ENCODE measurements at places on chromosomes 11 and 22.

- DNase-seq: no peak
Measured at GRCh38 chr11:130766650-130767565, 149.4 kb downstream of the SNX19 start.

DNA sequence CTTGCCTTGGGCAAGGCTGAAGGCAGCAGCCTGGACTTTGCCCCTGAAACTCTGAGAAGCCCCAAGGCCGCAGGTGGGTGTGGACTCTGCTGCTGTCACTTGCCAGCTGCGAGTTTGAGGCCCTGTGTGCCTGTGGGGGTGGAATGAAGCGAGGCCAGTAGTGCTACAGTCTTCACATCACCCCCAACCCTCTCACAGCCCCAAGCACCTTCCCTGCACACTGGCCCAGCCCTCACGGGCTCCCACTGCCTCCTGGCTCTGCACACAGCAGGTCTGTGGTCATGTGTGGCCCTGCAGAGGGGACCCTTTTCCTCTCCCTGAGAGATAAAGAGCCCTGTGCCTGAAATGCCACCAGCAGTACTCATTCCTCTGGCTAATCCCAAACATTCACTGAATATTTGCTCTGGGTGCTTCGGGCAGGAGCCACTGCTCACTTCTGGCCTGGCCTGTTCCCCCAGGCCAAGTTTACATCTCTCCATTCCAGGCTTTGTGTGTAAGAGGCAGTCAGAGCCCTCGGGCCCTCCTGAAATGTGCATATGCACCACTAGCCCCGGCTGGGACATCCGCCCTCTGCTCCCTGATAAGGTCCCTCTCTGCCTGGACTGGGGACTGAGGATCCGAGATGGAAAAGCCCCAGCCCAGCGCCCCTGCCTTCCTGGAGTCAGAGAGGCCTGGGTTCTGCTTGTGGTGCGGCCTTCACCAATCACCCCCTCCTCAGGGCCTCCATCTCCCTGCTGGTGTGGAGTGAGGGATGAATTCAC is 17.7 kb downstream of the MGAT3 start:
- peak; percentile 51 for DNase-seq

GRCh38 chr11:28619846-28620540 is 511.8 kb downstream of the METTL15 start:
- no peak for DNase-seq

- no peak for DNase-seq
Measured at GRCh38 chr22:47067911-47068625, 305.6 kb downstream of the TBC1D22A start.

DNA sequence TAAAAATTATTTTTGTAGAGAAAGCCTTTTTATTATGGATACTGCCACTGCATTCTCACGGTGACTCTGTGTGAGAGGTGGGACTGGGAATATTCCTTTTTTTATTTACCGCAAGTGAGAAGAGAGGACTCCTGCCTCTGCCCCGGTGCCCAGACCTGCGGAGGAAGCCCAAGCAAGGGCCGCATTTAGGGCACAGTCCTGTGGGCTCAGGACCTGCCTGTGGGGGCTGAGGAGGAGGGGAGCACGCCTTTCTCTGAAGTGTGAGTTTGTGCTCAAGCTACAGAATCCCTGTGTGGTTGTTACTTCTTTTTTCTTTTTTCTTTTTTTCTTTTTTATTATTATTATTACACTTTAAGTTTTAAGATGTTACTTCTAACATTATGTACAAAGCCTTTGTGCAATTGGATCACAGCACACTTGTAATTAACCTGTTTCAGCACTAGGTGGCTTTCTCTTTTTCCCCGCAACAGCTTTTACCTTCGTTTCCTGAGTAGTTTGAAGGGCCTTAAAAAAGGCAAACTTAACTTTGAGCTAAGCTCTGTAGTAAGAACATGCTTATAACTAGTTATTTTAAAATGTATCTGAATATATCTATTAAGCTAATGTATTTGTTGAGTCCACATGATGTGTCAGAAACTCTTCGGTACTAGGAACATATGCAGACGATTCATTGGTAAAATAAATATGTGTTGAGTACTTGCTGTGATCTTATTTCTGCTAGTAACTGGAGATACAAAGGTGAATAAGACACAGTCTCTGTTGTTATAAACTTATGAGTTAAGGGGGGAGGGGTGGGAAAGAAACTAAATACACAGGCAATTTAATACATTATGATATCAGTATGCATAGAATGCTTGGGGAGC is 18.3 kb downstream of the AMOTL1 start:
- DNase-seq: peak; percentile 66

GRCh38 chr22:19819911-19820879 is 34.5 kb downstream of the GNB1L start:
- no peak for DNase-seq

DNA sequence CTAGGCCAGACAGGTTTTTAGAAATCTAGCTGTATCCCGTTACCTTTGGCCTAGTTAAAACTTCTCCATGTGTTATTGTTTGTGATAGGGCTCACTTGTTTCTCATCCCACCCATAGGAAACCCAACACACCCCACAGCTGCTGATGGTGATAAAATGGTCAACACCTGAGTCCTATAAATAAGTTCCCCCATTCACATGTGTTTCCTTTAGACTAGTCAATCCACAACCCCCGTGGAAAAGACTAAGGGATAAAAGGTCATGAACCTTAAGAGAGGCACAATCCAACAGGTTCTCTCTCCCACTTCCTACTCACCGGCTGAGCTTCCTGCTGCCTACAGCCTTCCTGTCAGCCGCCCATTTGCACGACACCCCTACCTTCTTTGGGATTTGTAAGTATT is 768.4 kb downstream of the JRKL start:
- DNase-seq: peak; percentile 2

DNA sequence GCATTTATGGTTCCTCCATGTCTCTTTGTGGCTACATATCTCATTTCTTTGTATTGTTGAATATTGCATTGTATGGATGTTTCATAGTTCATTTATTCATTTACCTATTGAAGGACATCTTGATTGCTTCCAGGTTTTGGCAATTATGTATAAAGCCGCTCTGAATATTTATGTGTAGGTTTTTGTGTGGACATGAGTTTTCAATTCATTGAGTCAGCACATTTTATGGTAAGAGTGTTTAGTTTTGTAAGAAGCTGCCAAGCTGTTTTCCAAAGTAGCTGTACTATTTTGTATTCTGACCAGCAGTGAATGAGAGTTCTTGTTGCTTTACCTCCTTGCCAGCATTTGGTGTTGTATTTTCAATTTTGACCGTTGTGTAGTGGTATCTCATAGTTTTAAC is 39.2 kb downstream of the KDM2A start:
- DNase-seq: no peak

DNA sequence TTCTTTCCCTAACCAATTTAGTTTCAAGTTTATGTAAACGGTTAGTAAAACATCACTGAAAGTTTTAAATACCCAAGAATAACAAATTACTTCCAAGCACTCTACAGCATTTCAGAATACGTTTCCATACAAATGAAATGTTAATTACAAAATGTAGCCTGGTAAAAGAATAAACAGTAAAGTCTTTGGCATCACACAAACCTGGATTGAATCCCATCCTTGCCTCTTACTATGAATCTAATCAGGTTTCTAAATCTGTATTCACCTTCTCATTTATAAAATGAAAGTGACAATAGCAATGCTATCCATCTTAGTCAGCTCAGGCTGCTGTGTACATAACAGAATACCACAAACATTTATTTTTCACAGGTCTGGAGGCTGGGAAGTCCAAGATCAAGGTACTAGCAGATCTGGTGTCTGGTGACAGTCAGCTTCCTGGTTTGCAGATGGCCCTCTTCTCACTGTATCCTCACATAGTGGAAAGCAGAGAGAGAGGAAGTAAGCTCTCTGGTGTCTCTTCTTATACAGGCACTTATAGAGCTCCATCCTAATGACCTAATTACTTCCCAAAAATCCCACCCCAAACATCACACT is 19.2 kb downstream of the FAM168A start:
- DNase-seq: no peak

DNA sequence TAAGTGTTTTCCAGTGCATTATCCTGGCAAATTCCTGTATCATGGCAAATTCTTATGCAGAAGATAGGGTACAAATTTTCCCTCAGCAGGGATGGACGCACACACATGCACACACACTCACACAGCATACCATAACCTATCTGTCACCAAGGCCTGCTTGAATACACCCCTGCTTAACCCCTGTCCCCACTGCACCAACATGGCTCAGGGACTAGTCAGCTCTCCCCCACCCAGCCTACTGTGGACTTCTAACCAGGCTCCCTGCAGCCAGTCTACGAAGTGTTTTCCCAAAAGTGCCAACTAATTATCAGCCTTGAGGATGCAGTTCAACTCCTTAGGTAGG is 63.1 kb downstream of the RAB30 start:
- no peak for DNase-seq

- peak; percentile 81 for DNase-seq
Measured at GRCh38 chr11:1827095-1827813, 7.5 kb upstream of the SYT8 start.

DNA sequence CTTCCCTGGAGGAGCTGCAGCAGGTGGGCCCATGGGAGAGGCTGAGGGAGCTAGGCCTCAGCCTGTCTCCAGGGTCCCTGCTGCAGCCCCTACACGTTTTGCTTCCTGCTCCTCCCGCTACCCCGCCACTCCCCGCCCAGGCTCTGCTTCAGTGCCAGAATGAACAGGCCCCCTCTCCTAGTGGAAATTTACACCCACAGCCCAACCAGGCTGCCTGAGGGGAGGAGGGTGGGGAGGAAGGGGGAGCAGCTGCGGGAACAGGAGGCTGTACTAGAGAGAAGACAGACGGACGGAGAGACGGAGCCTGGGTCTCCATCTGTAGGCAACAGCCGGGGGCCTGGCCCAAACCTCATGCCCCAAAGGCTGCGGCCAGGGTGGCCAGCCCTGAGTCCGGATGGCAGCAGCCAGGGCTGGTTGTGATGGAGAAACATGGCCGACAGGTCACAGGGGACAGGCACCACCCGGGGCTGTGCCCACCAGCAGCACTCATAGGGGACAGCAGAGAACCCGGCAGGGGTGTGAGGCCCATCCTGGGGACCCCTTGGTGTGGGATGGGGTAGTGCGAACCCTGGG is 20.6 kb downstream of the FLRT1 start:
- DNase-seq: peak; percentile 67

DNA sequence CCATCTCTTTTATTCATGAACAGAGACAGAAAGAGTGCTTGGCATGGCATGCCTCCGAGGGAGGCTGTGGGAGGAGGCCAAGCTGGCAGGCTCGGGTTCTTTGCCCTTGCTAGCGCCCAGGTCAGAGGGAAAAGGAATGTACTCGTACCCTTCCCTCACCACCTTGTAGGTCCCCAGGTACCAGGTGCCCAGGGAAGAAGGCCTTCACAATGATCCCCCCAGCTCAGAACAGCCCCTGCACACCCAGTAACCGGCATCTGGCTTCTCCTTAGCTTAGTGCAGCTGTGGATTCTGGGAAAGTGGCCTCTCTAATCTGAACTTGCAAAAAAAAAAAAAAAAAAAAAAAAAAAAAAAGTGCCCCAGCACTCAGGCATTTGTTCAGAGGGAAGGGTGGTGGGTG is 1.3 kb downstream of the HEPN1 start:
- no peak for DNase-seq

- DNase-seq: no peak
Measured at GRCh38 chr11:17581036-17581731, 34.1 kb downstream of the OTOG start.

GRCh38 chr11:67347964-67348749 is 5.2 kb downstream of the POLD4 start:
- DNase-seq: no peak

DNA sequence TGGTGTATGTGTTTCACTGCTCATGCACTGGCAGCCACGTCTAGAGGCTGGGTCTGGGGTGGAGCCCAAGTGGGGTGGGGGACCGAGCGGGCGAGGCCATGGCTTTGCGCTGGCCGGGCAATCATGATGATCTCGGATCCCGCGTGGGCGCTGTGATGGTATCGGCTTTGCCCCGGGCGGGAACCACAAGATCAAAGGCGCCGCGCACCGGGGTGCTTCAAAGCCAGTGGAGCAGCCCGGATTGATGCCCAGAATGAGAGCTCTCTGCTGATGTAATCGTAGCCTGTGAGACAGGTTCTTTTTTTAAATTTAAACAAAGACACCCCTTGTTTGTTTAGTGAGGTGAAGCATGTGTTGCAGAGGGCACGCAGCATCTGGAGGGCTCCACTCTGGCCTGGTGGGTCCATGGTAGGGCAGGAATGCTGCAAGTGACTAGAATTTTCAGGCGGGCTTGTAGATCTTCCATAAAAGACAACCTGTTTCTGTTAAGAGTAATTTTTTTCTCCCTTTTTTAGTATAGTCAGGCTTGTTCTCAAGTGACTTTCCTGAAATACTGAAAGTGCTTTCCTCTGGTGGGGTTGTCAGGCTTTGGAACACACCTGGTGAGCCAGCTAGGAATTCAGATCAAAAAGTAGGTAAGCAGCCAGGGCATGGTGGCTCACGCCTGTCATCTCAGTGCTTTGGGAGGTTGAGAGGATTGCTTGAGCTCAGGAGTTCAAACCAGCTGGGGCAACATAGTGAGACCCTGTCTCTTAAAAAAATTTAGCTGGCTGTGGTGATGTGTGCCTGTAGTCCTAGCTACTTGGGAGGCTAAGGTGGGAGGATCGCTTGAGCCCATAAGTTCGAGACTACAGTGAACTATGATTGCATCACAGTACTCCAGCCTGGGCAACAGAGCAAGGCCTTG is 40.7 kb downstream of the ZNRF3 start:
- peak; percentile 70 for DNase-seq

DNA sequence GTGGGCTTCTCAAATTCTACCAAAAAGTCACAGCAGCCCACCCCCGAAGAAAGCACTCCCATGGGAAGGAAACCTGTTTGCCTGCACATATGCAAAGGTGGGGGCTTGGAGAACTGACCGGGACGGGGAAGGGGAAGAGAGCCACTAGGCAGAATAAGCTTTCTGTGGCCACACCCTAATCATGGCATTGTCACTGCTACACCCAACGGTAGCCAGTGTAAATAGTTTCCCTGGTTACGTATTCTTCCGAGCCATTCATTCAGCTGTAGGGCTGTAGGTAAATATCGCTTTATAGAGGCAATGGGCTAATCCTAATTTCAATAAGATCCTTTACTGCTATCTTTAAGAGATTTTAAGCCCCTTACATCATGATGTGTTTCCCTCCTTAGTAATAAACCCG is 61.7 kb downstream of the PRDM11 start:
- no peak for DNase-seq

GRCh38 chr11:34655335-34656008 is 34.6 kb downstream of the EHF start:
- no peak for DNase-seq

DNA sequence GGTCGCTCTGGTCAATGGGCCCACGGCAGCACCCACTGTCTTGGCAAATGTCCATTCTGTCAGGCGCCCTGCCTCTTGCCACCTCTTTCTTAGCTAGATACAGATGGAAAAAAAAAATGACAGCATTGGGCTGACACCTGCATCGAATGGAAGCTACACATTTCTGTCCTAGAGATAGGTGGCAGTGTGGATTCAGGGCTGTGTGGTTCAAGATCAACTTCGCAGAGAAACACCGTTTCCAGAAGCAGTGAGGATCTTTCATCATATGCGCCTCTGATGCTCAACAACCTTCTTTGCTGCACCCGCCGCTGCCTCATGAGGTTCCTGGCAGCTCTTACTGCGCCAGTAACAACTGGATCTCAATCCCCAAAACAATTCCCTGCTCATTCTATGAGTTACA is 236.3 kb downstream of the KIRREL3 start:
- DNase-seq: no peak

- peak; percentile 91 for DNase-seq
Measured at GRCh38 chr11:82733444-82734119, at the start of gene FAM181B. TSS of gene FAM181B (minus strand) at chr11:82733864. CDS start at chr11:82733729, 135 bp downstream.

GRCh38 chr11:40241524-40242051 is 1217.9 kb downstream of the LRRC4C start:
- DNase-seq: no peak

- DNase-seq: no peak
Measured at GRCh38 chr11:123439616-123440015, 9.5 kb downstream of the GRAMD1B start.

Data from eye (tissue), 1 donor.